ENCODE measurements at places on chromosomes 4 and X.

- no peaks in the 10 kb centered on the region for H3K36me3 ChIP-seq
- H3K27ac ChIP-seq = peak overlapping the region; percentile 94
- no peak for DNase-seq
- peaks cover 20% of the 10 kb centered on the region for H3K27me3 ChIP-seq
These were observed 97.8 kb downstream of the ZNF674 start for GRCh38 chrX:46447384-46447783.

DNA sequence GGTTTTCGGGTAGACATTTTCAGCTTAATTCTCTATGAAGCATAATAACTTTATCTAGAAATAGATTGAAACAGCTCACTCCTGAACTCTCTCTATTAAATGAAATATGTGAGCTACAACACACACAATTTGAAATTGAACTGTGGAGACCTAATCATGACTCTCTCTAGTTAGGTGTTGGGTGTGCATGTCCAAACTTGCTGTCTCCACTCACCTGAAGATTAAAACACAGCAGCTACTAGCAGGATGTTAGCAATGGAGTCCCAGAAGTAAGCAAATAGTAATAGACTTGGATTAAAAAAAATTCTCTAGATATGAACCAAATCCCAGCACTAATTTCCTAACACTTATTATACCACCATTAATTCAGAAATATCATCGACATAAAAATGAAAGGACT is 173.1 kb downstream of the FSTL5 start:
- no peaks in the 10 kb centered on the region for H3K36me3 ChIP-seq
- no peaks in the 10 kb centered on the region for H3K27me3 ChIP-seq
- H3K27ac ChIP-seq = no peak overlapping the region
- DNase-seq = no peak
- H3K4me1 ChIP-seq = no peaks in the 10 kb centered on the region

DNA sequence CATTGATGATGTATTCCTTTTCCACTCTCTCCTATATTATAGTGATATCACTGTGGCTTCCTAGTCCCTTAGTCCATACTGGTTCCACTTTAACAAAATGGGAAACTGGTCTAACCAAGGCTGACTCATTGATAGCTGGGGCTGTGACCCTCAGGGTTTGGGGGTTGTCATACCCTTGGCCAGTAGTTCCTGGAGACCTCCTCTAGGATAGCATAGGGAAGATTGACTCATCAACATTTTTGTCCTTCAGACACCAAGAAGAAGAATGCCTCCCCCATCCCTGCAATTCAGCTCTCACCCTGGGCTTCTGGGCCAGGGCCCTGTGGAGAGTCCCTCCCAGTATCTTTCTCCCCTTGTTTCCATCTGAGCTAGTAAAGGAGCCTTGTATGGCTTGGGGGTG is 68.8 kb upstream of the PRPS1 start:
- H3K27me3 ChIP-seq = no peaks in the 10 kb centered on the region
- H3K4me1 ChIP-seq = no peaks in the 10 kb centered on the region
- H3K36me3 ChIP-seq = no peaks in the 10 kb centered on the region
- no peak overlapping the region for H3K4me3 ChIP-seq

GRCh38 chrX:100413229-100413628 is 3.2 kb upstream of the PCDH19 start:
- H3K27me3 ChIP-seq = peaks cover 75% of the 10 kb centered on the region
- no peak for DNase-seq
- no peak overlapping the region for H3K4me3 ChIP-seq
- H3K4me1 ChIP-seq = no peaks in the 10 kb centered on the region
- no peaks in the 10 kb centered on the region for H3K36me3 ChIP-seq

DNA sequence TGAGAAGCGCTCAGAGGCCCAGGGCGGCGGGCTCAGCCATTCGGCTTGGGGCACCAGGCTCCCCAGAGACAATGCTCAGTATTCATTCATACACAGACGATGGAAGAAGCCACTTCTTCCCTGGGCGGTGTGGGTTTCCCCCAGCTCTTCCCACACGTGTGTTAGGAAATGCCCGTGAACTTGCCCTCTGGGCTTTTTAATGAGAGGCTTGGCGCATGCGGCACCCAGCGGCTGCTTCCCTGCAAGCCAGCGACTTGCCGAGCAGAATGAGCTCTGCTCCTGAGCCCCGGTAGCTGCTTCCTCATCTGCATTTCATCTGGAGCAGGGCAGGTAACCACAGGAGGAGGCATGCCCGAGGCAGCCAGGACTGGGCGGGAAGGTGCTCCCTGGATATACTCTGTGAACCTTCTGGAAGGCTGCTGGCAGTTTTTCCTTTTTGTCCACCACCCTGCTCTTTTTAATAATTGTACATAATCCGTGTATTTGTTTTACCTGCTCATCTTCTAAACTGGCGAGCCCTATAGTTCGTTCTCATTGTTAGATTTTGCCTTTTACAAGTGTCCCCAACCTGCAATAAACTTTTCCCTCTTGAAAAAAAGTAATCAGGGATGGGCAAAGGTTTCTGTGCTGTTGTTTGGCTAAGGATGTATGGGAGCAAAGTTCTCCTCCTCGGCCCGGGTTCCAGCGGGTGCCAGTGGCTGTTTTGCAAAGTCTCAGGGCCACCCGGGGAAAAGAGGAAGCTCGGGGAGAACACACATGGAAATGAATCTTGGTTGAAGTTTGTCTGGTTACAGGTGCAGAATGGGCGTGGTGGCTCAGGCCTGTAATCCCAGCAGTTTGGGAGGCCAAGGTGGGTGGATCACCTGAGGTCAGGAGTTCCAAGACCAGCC is 178.8 kb downstream of the DCLK2 start:
- no peaks in the 10 kb centered on the region for H3K4me1 ChIP-seq
- DNase-seq = no peak
- no peak overlapping the region for H3K4me3 ChIP-seq
- no peak overlapping the region for H3K27ac ChIP-seq
- H3K27me3 ChIP-seq = no peaks in the 10 kb centered on the region
- H3K36me3 ChIP-seq = no peaks in the 10 kb centered on the region

GRCh38 chr4:71962622-71963264 is 69.1 kb upstream of the NPFFR2 start:
- no peaks in the 10 kb centered on the region for H3K36me3 ChIP-seq
- no peak overlapping the region for H3K4me3 ChIP-seq
- H3K27ac ChIP-seq = no peak overlapping the region
- no peaks in the 10 kb centered on the region for H3K4me1 ChIP-seq
- no peaks in the 10 kb centered on the region for H3K27me3 ChIP-seq
- no peak for DNase-seq

DNA sequence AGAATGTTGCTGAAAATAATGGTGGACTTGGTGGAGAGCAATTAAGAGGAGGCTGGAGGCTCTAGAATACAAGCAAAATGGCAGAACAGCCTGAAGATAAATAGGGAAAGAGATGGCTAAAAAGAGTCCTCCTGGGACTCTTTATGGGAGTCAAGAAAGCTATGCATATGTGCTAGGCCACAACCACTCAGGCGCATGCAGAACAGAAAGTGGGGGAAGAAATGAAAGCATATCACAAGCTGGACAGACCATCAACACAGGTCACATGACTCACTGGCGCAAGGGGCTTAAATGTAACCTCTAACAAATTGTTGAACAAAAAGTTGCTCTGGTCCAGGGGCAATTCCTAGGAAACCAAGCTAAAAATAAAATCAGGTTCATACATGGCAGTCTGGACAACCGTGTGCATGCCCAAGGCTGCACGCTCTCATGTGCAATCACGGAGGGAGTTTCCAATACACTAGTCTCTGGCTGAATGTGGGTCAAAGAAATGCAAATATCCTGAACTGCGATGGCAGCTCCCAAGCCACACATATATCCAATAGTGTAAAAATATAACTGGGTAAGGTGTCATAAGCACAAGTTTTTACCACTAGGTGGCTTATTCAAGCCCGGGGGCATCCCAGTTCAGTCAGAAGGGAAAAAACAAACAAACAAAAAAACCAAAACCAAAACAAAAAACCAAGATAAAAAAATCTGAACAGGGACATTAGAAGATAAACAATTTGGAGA is 45.4 kb downstream of the ZNF711 start:
- H3K4me3 ChIP-seq = no peak overlapping the region
- DNase-seq = no peak
- H3K36me3 ChIP-seq = no peaks in the 10 kb centered on the region

- H3K27me3 ChIP-seq = no peaks in the 10 kb centered on the region
- H3K36me3 ChIP-seq = no peaks in the 10 kb centered on the region
- no peak overlapping the region for H3K27ac ChIP-seq
- no peak for DNase-seq
These were observed 112.4 kb upstream of the ELOVL6 start for GRCh38 chr4:110310795-110311194.

DNA sequence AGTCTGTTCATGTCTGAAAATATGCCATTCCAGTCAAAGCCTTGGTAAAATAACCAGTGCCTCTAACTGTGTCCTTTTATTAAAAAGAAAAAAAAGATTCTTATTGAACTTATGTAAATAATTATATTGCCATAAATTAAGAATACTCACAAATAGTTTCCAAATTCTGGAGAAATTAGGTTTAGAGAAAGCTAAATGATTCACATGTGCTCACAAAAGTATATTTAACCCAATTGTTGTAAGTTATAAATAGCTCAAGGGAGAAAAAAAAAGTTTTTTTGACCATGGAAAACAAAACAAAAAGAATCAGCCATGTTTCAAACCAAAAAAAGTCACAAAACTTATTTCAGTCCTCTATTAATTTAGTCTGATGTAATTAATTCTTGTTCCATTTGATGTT is 25.3 kb upstream of the HERC6 start:
- H3K27me3 ChIP-seq = no peaks in the 10 kb centered on the region
- no peaks in the 10 kb centered on the region for H3K4me1 ChIP-seq
- no peaks in the 10 kb centered on the region for H3K36me3 ChIP-seq
- H3K27ac ChIP-seq = no peak overlapping the region
- no peak overlapping the region for H3K4me3 ChIP-seq
- no peak for DNase-seq

- no peak overlapping the region for H3K27ac ChIP-seq
- no peak overlapping the region for H3K4me3 ChIP-seq
- no peaks in the 10 kb centered on the region for H3K36me3 ChIP-seq
- no peaks in the 10 kb centered on the region for H3K27me3 ChIP-seq
- DNase-seq = no peak
- H3K4me1 ChIP-seq = no peaks in the 10 kb centered on the region
These were observed 825.6 kb downstream of the STPG2 start for GRCh38 chr4:97317671-97318070.

DNA sequence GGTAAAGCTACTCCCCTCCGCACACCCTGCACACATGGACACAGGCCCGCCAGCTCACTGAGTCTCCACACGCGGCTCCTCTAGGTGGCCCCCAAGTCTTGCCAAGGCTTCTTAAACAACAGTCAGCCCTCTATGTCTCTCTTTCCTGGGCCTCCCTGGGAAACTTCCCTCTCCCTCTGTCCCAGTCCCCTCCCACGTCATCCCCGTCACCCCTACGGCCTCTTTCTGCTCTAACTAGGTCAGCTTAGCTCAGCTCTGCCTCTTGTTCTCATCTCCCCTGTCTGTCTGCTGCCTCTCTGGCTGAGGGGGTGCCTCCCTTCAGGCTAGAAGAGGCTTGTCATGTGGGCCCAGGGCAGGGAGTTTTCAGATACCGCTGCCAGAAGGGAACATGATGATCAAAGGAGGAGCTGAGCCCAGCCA is 38.8 kb downstream of the SEPTIN6 start:
- no peak overlapping the region for H3K27ac ChIP-seq
- H3K4me3 ChIP-seq = no peak overlapping the region
- no peaks in the 10 kb centered on the region for H3K4me1 ChIP-seq
- no peaks in the 10 kb centered on the region for H3K27me3 ChIP-seq
- no peak for DNase-seq

- no peaks in the 10 kb centered on the region for H3K27me3 ChIP-seq
- H3K36me3 ChIP-seq = no peaks in the 10 kb centered on the region
- no peaks in the 10 kb centered on the region for H3K4me1 ChIP-seq
- no peak overlapping the region for H3K4me3 ChIP-seq
- no peak for DNase-seq
These were observed 51.2 kb downstream of the GC start for GRCh38 chr4:71732706-71733105.

- no peaks in the 10 kb centered on the region for H3K4me1 ChIP-seq
- no peak overlapping the region for H3K27ac ChIP-seq
- H3K36me3 ChIP-seq = no peaks in the 10 kb centered on the region
- H3K4me3 ChIP-seq = no peak overlapping the region
- no peaks in the 10 kb centered on the region for H3K27me3 ChIP-seq
- DNase-seq = no peak
These were observed 33.6 kb downstream of the PTTG2 start for GRCh38 chr4:37993806-37994205.

GRCh38 chrX:68584221-68584620 is 63.2 kb upstream of the STARD8 start:
- no peaks in the 10 kb centered on the region for H3K36me3 ChIP-seq
- H3K4me1 ChIP-seq = no peaks in the 10 kb centered on the region
- H3K4me3 ChIP-seq = no peak overlapping the region
- DNase-seq = no peak
- H3K27me3 ChIP-seq = peaks cover 47% of the 10 kb centered on the region
- H3K27ac ChIP-seq = no peak overlapping the region

DNA sequence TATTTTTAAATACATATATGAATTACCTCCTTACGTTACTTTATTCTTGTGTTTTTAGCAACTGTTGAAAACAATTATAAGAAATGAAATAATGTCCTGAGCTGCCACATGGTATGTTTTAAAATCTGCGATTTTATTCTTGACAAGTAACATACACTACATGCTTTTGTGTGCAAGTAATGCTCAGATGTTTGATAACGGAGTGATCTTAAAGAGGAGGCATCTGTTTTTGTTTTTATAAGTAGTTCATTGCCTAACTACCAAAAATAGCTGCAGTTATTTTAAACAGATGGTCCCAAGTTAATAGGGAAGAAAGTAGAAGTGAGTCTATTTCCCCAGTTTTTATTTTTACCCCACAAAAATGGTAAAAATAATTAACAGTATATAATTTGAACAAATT is 55.2 kb downstream of the GAB1 start:
- DNase-seq = no peak
- peaks cover 9% of the 10 kb centered on the region for H3K4me1 ChIP-seq
- H3K27ac ChIP-seq = no peak overlapping the region
- no peaks in the 10 kb centered on the region for H3K36me3 ChIP-seq
- H3K4me3 ChIP-seq = no peak overlapping the region

DNA sequence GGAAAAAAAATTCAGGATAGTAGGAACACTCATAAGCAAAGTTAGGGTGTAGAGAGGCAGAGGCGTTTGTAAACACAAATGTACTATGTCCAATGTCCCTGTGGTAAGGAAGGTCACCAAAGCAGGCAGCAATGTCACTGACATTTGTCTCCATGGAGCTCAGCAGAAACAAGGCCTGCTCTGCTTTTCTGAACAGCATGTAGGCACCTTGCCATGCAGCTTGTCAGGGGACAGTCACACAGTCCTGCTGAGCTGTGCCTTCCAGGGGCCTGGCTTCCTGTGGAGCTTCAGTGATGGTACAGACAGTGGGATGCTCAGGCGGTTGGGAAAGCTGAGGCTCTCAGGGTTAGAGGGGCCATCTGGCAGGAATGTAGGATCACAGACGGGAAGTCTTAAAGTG is 74.5 kb upstream of the HS3ST1 start:
- peak; percentile 51 for DNase-seq
- no peak overlapping the region for H3K27ac ChIP-seq
- no peaks in the 10 kb centered on the region for H3K27me3 ChIP-seq
- no peaks in the 10 kb centered on the region for H3K36me3 ChIP-seq

GRCh38 chrX:152901816-152902501 is 4.1 kb downstream of the ZNF185 start:
- no peak for DNase-seq
- no peaks in the 10 kb centered on the region for H3K4me1 ChIP-seq
- H3K4me3 ChIP-seq = no peak overlapping the region
- H3K27ac ChIP-seq = no peak overlapping the region
- H3K27me3 ChIP-seq = peaks cover 62% of the 10 kb centered on the region
- no peaks in the 10 kb centered on the region for H3K36me3 ChIP-seq

Data from breast epithelium (tissue), 4 donors.